ENCODE measurements at places on chromosomes 3 and 15. TPM values are rescaled to one million over a fixed set of nuclear protein-coding genes. Genes with fewer than 3 reads are reported as not detected.

GRCh38 chr15:61032600-61033286 is 196.4 kb downstream of the RORA start:
- no peak for DNase-seq

DNA sequence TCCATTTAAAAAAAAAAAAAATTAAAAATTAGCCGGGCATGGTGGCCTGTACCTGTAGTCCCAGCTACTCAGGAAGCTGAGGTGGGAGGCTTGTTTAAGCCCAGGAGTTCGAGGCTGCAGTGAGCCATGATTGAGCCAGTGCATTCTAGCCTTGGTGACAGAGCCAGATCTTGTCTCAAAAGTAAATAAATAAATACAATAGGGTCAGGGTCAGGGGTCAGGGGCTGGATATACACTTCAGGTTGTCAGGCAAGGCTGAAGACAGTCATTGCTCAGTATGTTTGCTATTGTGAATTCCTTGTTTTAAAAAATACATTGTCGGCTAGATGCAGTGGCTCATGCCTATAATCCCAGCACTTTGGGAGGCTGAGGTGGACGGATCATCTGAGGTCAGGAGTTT is 8.1 kb upstream of the TKT start:
- DNase-seq = no peak

DNA sequence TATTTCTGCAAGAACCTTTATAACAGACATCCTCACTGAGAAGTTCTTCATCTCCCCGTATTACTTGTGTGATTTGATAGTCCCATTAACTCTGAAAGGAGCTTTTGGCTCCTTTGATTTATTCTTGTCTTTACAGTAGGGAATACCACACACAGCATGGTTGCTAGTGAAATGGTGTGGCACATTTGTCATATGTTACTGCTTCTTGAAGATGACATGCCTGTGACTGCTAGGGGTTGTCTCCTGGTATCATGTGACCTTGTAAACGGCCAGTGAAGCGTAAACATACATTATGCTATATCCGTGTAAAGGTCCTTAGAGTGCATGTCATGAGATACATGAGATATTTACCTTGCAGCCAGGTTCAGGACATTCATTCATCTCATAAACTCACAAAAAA is 197.9 kb downstream of the RYR3 start:
- no peak for DNase-seq

DNA sequence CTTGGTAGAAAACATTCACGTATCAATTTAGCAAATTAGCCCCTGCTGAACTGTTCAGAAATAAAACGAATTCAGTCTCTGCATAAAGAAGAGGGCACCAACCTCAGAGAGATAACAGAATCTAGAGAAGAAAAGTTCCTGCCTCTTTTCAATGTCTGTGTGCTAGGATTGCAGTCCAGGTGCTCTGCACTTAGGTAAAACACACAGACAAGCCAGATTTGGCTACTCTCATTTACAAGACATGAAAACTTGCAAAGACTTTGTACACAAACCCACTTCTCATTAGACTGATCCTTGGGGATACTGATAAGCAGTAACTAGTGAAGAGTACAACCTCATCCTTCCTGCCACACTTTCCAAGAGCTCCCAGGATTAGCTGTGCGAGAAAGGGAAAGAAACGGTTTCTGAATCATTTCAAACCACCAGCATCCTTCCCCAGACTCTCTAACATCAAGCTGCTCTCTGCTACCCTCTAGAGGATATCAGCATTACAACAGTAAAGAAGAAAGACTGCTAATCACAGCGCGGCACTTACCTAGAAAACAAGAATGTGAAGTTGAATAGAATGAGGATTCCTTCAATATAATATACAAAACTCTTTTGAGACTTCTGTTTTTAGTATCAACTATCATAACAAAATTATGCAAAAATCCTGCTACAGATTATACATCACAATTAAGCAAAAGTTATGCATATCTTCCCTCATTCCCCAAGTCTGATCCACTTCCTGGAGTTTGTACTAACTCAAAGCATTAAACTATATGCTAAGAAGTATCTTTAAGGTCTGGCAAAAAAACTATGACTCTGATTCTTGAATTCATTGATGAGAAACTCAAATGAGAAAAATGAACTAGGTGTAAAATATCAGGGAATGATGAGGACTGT is 306.4 kb downstream of the MAGI1 start:
- peak; percentile 73 for DNase-seq

GRCh38 chr15:33158366-33158765 is 36.1 kb downstream of the FMN1 start:
- no peak for DNase-seq

The EPHA3 gene
- 26.9 TPM for polyA plus RNA-seq

DNA sequence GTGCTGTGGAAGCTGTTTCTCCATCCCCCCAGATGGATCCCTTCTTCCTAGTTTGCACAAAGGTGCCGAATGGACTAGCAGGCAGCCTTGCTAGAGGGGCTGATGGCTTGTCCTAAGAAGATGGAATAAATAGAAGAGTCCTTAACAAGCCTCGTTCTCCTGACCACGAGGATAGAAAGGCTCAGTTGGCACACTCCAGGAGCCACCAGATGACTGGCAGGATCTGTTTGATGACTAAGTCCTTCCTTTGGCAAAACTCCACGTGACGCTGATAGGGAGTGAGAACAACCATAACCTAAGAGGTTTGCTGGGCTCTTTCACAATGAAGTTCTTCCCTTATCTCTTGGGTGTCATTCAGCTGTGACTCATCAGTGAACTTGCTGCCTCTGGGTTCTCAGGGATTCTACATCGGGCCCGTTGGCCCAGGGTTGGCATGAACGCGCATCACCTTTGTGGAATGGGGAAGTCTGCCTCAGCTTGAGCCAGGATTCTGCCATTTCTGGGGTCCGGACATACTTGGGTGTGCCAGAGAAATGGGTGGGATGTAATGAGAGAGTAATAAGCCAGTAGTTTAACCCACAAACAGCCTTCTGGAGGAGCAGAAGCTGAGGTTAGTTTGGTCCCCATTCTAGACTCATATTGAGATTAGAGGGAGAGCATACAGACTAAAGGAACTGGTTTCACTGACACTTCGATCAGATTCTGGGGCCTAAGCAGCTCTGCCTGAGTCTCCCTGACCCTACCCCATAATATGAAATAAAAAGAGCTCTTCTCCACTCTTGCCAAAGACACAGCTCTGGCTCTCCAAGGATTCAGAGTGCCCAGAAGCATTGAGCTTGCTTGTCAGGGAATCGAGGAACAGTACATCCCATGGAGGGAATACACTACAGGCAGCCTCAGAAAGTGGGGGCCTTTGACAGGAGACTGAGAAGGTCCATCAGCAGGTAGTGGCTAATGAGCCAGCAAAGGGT is 2.0 kb upstream of the MELTF start:
- DNase-seq = peak; percentile 31

- DNase-seq = peak; percentile 79
These were observed 688.1 kb downstream of the ZNF385D start for GRCh38 chr3:21062831-21063294.

The TIGIT gene
- 0.25 TPM for polyA plus RNA-seq

DNA sequence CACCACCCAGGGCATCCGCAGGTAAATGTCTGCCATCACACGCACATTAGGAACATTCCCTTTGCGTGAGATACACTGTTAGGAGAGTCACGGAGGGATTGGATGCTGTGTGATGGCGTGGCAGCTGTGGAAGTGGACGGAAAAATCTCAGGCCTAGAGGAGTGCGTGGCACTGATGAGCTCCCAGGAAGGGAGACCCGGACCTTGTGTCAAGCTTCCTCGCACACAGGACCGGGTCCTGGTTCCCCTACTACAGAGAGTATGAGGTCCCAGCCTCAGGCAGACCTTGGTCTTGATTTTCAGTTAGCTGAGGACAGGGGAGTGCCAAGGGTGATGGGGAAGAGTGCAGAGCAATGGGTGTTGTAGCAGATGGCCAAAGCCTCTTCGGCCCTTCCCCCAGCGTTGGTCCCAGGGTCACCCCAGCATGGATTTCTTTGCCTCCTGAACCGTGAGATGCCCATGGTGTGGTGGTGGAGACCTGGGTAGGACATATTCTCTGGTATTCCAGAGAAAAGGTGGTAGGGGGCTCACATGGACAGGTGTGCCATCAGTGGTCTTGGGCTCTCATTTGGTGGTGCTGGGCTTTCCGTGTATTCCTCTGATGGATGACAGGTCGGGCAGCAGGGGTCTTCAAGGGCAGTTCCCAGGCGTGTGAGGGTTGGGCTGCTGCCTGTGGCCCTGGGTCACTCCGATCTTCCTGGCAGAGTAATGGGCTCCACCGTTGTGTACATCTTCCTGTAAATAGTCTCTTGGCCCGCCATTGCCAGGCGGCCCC is 105.1 kb downstream of the SNRPN start:
- DNase-seq = no peak

The TIMP4 gene
- 2.1 TPM for polyA plus RNA-seq

- no peak for DNase-seq
These were observed 69.6 kb downstream of the EEFSEC start for GRCh38 chr3:128222796-128223385.

GRCh38 chr15:70492240-70493177 is 270.8 kb downstream of the UACA start:
- no peak for DNase-seq

DNA sequence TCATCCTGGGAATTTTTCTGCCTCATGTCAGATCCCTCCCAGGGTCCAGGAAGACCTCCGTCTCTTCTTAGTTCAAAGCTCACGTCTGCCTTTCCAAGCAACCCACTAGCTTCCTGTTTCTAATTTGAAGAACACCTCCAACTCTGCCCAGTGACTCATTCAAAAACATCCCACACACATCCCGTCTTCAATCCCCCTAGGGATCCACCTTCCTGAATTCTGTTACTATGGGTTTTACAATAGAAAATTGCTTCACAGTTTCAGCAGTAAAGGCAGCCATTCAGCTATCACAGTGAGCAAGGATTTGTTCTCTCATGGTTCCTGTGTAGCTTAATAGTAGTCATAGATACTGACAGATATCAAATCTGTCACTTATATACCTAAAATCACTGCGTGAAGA is 308.3 kb upstream of the CCDC54 start:
- DNase-seq = peak; percentile 23

The WDR76 gene
- 7.3 TPM for polyA plus RNA-seq

The SYNPR gene
- polyA plus RNA-seq = not detected

DNA sequence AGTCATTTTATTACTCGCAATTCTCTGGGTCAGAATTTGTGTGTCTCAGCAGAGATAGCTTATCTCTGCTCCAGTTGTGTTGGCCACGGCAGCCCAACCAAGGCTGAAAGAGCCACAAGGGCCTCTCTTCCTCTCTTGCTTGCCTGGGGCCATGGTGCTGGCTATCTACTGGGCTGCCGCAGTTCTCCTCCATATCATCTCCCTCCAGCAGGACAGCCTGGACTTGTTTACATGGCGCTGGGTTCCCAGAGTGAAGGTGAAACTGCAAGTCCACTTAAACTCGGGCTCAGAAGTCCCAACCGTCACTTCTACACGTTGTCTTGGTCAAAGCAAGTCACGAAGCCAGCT is 134.8 kb downstream of the UACA start:
- no peak for DNase-seq

- DNase-seq = no peak
These were observed 27.6 kb downstream of the ARPP21 start for GRCh38 chr3:35666888-35667287.

DNA sequence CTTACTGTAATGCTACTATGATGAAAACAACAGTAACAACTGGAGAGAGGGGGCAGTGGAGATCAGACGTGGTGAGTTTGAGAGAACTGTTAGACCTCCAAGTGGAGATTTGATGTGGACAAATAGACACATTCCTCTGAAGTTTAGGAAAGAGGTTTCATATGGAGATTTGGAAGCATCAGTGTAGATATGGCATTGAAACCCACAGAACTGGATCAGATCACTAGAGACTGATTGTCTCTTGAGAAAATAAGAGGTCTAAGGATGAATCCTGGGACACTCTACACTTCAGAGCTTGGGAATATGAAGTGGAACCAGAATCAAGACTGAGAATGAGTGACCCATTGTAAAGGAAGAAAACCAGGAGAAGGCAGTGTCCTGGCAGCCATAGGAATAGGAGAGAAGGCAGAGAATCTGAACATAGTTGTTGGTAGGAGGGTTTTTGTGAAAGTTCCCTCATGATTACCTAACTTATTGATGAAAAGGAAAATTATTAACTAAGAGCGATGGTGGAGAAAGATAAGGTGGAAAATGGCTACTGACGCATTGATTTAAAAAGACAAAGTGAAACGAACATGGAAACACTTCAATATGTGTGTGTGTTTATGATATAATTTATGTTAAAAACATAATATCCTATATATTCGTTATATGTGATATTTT is 29.7 kb upstream of the PYDC2 start:
- DNase-seq = no peak

GRCh38 chr3:44892689-44893088 is 18.3 kb downstream of the TGM4 start:
- no peak for DNase-seq

- DNase-seq = no peak
These were observed 35.6 kb upstream of the FILIP1L start for GRCh38 chr3:100149713-100150415.

The PLA2G4E gene
- polyA plus RNA-seq = 1.8 TPM

DNA sequence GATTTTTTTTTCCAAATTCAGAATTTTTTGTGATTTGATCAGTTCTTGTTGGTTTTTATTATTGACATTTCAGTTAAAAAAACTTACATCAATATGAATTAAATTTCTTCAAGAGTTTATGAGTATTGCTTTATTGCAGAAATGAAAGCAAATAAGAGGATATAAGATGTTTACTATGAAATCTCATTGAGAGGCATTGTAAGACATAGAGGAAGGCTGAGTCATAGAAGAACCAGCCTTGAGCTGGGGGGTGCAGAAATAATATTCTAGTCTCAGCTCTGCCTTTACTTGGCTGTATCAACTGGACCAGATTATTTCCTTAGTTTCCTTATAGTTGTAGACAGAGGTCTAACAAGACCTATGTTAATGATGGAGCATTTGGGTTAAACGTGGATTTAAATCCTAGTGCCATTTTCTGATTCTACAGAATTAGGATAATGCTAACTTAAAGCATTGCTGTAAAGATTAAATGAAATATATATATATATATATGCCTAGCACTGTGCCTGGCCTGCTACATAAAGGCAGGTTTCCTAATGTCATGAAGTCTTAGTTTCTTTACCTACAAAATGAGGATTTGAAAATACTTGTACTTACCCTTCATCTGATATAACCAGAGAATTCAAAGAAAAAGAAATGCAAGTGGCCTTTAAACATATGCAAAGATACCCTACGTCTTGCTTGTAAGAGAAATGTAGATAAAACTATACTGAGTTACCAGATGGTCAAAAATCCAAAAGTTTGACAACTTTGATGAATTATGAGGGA is 7.3 kb downstream of the FAM98B start:
- no peak for DNase-seq

DNA sequence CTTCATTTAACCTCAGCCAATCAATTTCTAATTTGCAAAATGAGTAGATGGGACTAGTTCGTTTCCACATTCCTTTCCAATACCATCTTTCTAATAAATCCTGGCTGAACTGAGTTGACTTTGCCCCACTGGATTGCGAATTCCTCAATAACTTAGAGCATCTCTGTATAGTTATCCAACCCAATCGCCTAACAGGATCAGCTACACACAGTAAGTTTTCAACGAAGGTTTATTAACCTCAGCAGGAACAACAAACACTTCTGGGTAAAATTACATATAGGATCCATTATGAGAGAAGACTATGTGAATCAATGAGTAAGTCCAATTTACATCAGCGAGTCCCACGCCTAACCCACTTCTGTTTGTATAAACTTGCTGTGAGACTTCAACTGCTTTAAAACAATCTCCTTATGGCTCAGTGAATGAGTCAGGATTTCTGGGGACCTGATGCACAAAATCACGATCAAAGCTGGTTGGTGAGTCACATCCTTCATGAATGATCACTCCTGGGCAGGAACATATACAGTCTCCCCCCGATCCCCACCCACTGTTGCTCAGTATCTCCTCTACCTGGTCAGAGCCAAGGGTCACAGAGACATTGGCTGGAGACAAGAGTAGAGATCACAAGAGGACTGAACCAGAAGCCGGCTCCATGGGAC is 142.8 kb downstream of the EDEM1 start:
- no peak for DNase-seq

The IFRD2 gene
- polyA plus RNA-seq = 54.2 TPM

The MAP4 gene
- polyA plus RNA-seq = 358 TPM

All from hindlimb muscle (tissue), 1 donor.